CD4-positive, alpha-beta T cell treated with Interleukin-17A for 1 hour (primary cell): ENCODE measurements at places on chromosomes 4 and X.

- peak; percentile 73 for DNase-seq
These were observed 828 bp downstream of the MCUB start for GRCh38 chr4:109560687-109561461.

DNA sequence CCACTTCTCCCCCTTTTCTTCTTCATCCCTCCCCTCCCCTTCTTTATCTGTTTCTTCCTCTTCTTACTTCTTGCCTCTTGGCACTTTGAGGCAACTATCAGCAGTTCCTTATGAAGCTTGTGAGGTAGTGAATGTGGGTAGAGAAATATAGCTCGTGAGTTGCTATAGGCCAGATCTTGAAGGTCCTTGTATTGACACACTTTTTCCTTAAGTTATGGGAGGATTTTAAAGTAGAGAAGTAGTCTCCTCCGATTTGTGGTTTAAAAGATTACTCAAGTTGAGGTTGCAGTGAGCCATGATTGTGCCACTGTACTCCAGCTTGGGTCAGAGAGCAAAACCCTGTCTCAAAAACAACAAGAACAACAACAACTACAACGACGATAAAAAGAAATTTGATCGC, 3.4 kb upstream of the RRAGB start:
- DNase-seq: no peak

GRCh38 chrX:69197690-69198089, 32.4 kb upstream of the PJA1 start:
- DNase-seq: no peak

- DNase-seq: no peak
These were observed 37.3 kb upstream of the SPANXN2 start for GRCh38 chrX:143757887-143758286.

DNA sequence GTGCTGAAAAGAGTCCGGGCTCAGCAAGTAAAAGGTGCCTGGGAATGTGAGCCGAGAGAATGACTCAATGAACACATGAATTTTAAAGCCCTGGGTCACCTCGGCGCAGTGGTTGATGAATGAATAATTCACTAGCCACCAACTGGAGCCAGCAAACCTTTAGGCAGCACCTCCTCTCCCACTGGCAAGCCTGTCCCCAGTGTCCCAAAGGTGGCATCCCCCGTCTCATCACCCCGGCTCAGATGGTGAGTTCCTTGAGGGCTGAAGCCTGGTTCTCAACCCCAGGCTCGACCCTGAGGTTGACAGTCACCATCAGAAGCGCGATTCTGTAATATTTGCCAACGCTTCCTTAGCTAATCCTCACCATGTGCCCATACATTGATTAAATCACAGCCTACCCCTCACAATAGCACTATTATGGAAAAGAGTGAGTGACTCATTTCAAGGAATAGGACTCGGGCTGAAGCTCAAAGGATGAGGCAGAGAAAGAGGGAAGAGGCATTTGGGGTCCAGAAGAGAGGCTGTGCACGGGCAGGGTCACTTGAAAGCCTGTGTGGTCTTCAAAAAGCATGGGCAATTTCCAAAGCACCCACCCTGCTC, 2.7 kb upstream of the CCNQ start:
- no peak for DNase-seq

DNA sequence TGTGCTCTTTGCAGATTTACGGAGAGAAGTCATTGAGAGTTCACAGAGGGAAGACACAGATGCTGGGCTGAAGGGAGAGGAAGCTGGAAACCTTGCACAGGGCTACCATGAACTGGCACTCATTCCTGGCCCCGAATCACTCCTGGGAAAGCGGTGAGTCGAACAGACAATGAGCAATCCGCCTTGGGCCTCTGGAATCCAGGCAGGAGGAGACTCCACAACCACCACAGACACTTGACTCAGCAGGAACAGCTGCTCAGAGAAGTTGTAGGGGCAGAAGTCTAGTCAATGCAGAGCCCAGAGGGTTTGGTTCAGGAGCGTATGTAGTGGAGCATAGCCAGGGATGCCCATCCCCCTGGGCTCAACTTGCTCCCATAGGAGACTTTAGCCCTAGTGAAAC, 62.8 kb upstream of the GRIA3 start:
- DNase-seq: no peak
